ENCODE measurements at places on chromosomes 16 and 17.

- DNase-seq, result no peak
Measured at GRCh38 chr16:85730186-85730465, 20.8 kb downstream of the C16orf74 start.

GRCh38 chr17:17810084-17810894 lies 26.5 kb downstream of the SREBF1 start:
- DNase-seq, result no peak

GRCh38 chr17:75808905-75809621 lies 24.5 kb downstream of the UNK start:
- no peak for DNase-seq

DNA sequence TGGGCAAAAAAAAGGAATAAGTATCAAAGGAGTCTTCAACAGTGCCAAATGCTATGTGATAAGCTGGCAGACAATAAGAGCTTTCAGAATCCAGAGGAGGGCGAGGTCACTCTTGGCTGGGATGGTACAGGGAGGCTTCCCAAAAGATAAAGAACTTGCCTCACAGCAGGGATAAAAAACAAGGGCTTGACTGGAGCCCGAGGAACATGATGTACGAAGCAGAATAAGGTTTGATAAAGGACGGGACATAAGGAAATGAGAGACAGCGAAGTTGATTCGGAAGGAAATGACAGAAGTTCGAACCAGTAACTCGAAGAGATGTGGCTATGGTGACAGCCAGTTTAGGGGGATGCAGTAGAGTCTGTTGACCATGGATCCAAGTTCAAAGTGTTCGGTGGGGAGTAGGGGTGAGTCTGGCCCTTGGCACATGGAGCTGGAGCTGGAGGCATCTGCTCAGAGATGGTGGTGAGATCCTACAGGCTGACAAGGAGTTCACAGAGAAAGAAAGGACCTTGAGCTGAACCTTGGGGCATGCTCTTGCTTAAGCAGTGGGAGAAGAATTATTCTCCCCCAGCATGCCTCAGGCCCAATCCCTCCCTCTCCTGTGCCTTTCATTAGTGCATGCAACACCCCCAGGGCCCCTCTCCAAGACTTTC lies 137.6 kb upstream of the RCVRN start:
- no peak for DNase-seq

GRCh38 chr16:80803339-80804055 lies 901 bp downstream of the CDYL2 start:
- peak; percentile 18 for DNase-seq

- DNase-seq, result no peak
Measured at GRCh38 chr16:25093208-25094061, 18.1 kb upstream of the LCMT1 start.

DNA sequence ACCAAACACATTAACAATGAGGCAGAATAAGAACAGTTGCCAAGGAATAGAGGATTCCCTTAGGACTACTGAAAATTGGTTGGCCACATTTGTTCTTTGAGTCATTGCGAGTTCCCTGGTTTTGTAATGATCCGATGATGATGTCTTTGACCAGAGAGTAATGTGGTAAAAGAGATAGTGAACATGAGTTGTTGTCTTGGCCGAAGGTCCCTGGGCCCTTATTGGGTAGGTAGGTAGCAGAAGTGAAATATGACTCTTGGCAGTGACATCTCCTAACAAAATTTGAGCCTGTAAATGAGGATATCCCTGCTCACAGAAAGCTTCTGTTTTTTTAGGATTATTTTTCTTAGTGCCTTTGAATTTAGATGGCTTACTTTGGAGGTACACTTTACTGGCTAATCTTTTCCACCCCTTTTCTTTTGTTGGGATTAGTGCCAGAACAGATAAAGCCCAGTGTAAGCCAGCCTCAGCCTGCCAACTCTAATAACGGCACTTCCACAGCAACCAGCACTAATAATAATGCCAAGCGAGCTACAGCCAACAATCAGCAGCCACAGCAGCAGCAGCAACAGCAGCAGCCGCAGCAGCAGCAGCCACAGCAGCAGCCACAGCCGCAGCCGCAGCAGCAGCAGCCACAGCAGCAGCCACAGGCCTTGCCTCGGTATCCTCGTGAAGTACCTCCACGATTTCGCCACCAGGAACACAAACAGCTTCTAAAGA lies 47.2 kb downstream of the TNRC6A start:
- no peak for DNase-seq

- no peak for DNase-seq
Measured at GRCh38 chr17:13491916-13492736, 109.6 kb downstream of the HS3ST3A1 start.

- DNase-seq, result no peak
Measured at GRCh38 chr17:70787721-70788300, 618.5 kb downstream of the KCNJ2 start.

DNA sequence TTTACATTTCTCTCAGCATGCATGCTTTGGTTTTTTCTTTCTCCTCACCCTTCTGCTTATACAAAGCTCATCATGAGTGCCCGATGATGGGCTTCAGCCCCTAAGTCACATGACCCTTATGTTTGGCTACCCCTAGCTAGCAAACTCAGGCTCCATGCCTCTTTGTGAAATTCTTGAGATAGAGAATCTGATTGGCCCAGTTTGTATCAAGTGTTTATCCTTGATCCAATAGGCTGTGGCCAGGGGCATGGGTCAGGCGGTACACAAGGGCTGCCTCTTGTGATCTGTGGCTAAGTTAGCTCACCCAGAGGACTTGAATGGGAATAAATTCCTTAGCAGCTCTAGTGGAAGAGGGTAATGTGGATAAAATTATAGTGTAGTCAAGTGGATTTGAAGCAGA lies 11.5 kb upstream of the TOX3 start:
- no peak for DNase-seq

- no peak for DNase-seq
Measured at GRCh38 chr16:79554912-79555311, 45.6 kb downstream of the MAF start.

- DNase-seq, result no peak
Measured at GRCh38 chr17:49456183-49456965, 38.7 kb upstream of the NGFR start.

- no peak for DNase-seq
Measured at GRCh38 chr16:17106243-17106791, 364.4 kb downstream of the XYLT1 start.

- no peak for DNase-seq
Measured at GRCh38 chr16:10883004-10883403, 6.0 kb downstream of the CIITA start.

- DNase-seq, result no peak
Measured at GRCh38 chr17:32485261-32486110, 1.3 kb upstream of the CDK5R1 start.

GRCh38 chr17:56505154-56505756 lies 88.2 kb upstream of the NOG start:
- DNase-seq, result no peak

DNA sequence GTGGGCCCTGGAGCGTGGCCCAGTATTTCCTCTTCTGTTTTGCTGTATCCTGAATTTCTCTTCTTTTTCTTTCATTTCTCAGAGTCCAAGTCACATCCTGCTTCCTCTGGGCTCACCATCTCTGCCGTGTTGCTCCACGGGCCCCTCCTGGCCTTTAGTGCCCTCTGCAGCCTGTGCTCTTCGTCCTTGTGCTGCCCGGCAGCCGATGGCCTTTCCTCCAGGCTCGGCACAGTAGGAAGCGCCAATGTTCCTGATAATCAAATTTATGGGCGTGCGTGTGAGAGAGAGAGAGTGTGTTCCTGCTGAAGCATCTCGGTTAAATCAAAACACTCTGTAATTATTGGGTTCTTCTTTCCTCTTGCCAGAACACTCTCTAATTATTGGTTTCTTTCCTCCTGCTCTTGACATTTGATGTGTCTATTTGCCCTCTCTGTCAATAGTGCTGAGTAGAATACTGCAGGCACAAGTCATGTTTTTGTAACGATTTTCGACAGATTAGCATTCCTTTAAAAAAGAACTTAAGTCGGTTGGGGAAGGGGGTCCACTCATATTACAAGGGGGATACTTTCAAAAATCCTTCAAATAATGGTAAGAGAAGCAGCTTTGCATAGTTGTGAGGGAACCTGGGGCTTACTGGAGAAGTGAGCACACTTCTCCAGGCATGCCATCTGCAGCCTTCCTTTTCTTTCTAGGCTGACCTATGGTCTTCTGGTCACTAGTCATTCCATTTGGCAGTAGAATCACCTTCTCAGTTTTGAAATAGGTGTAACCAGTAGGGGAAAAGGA lies 126.6 kb downstream of the RPTOR start:
- DNase-seq, result no peak

- DNase-seq, result no peak
Measured at GRCh38 chr17:12987120-12987519, 30.7 kb downstream of the ELAC2 start.

- DNase-seq, result no peak
Measured at GRCh38 chr17:75241996-75242460, 19.4 kb downstream of the GGA3 start.

GRCh38 chr16:6726621-6727020 lies 606.0 kb upstream of the RBFOX1 start:
- no peak for DNase-seq

GRCh38 chr16:56382901-56383355 lies 42.4 kb downstream of the AMFR start:
- no peak for DNase-seq

- DNase-seq, result no peak
Measured at GRCh38 chr16:3479654-3480216, 15.6 kb downstream of the C16orf90 start.

DNA sequence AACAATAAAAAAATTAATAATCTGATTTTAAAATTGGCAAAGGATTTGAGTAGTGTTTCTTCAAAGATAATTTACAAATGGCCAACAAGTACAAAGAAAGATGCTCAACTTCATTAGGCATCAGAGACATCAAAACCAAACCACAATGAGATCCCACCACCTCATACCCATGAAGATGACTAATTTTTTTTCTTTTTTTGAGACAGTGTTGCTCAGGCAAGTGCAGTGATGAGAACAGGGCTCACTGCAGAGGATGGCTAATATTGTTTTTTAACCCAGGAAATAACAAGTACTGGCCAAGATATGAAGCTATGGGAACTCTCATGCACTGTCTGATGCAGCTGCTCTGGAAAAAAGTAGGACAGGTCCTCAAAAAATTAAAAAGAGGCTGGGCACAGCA lies 14.9 kb downstream of the WDR45B start:
- DNase-seq, result no peak

DNA sequence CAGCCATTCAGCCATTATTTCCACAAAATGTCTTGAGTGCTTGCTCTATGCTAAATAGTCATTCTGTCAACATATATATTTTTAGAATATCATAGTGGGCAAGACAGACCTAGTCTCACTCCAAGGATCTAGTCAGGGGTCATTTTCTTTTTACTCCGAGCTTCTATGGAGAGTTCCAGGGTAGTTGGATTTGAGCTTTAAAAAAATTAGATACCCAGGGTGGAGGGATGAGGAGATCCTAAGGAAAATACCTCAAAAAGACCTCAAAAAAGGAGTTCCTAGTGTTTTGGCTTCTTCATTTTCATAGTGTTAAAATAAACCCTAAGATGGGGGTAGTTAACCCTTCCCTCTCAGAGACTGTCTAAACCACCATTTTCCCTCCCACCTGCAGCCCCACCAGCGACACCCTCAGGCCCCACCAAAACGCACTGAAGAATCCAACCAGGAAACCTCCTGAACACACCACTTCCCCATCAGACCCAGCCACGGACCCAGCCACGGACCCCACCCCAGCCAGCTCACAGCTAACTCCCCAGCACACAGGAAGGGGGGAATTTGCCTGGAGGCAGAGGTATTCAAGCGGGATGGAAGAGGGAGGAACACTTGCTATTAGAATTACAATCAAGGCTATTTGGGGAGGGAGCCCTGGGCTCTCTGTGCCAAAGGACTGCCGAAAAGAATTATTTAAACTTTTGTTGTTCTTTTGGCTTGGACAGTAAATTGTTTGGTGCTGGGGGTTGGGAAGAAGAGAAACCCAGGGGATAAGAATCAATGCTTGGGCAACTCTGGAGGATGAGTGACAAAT lies 2.2 kb downstream of the ETV4 start:
- DNase-seq, result no peak

GRCh38 chr17:48459070-48459844 lies 29.2 kb upstream of the SKAP1 start:
- no peak for DNase-seq

GRCh38 chr17:79866791-79867518 lies 27.7 kb upstream of the CBX4 start:
- no peak for DNase-seq

GRCh38 chr16:89890200-89890599 lies 16.8 kb downstream of the TCF25 start:
- no peak for DNase-seq

GRCh38 chr16:56885446-56886162 lies 20.6 kb downstream of the SLC12A3 start:
- no peak for DNase-seq

DNA sequence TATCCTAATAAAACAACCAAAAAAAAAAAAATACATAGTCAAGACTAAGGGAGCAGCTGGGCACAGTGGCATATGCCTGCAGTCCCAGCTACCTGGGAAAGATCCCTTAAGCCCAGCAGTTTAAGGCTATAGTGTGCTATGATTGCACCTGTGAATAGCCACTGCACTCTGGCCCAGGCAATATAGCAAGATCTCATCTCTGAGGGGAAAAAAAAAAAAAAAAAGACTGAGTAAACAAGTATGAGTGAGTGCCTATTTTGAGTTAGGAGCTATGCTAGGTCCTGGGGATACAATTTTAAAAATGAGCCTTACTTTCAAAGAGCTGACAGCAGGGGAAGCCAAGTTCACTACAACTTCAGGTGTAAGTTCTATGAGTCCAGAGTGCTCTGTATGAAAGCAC lies 55.4 kb downstream of the GRB2 start:
- DNase-seq, result no peak

GRCh38 chr16:81353895-81354294 lies 39.1 kb downstream of the GAN start:
- no peak for DNase-seq

GRCh38 chr17:17183744-17184143 lies 22.4 kb downstream of the PLD6 start:
- no peak for DNase-seq

DNA sequence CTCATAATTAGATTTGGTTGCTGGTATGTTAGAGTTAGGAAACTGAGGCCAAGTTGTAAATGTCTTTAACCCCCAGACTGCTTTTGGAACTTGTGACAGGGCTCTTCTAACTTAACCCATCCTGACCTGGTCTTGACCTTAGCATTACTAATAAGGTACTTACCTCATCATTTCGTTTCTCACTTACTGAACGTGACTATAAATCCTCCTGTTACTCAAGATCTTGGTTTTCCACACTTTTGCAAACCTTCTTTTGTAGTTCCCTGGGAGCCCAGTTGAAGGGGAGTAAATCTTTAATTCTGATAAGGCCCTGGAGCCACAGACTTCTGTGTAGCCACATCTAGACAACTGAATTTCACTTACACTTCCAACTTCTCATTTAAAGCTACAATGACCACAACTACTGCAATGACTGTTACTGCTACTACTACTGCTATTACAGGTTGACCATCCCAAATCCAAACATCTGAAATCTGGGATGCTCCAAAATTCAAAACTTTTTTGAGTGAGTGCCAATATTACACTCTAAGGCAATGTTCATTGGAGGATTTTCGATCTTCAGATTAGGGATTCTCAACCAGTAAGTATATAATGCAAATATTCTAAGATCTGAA lies 248.8 kb upstream of the TBX2 start:
- no peak for DNase-seq

DNA sequence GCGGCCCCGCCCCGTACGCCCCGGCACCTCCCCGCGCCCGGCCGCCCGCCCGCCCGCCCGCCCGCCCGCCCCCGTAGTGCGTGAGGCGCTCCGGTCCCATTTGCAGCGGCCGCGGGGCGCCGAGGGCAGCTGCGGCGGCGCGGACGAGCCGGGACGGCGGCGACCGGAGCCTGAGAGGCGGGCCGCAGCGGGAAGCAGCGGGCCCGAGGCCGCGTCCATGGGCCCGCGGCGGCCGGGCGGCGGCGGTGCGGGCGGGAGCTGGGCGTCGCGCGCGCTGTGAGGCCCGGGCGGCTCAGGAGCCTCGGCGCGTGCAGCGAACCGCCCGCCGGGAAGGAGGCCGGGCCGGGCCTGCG lies at the start of gene MPRIP:
Gene MPRIP, plus strand, starts transcription at position 74 of the 353 bp plus-strand sequence. CDS start 392 bp downstream, outside the sequence.
- DNase-seq, result no peak
